ENCODE measurements at places on chromosomes 3 and 15.

DNA sequence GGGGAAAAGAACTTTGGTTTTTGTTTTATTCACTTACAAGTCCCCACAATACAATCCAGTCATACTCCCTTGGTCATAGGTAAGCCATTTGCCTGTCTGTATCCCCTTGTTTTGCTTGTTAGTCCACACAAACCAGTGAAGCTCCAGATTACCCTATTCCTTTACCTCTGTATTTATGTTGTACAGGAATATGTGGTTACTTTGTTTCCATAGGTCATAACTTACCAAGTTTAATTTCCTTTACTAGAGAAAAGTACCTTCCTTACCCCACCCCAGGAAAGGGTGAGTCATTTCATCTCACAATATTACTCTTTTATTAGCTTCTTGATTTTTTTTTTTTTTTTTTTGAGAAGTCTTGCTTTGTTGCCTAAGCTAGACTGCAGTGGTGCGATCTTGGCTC lies 113.4 kb upstream of the LRRFIP2 start:
- no peaks in the 10 kb centered on the region for H3K36me3 ChIP-seq
- no peaks in the 10 kb centered on the region for H3K4me1 ChIP-seq
- no peak overlapping the region for H3K27ac ChIP-seq

DNA sequence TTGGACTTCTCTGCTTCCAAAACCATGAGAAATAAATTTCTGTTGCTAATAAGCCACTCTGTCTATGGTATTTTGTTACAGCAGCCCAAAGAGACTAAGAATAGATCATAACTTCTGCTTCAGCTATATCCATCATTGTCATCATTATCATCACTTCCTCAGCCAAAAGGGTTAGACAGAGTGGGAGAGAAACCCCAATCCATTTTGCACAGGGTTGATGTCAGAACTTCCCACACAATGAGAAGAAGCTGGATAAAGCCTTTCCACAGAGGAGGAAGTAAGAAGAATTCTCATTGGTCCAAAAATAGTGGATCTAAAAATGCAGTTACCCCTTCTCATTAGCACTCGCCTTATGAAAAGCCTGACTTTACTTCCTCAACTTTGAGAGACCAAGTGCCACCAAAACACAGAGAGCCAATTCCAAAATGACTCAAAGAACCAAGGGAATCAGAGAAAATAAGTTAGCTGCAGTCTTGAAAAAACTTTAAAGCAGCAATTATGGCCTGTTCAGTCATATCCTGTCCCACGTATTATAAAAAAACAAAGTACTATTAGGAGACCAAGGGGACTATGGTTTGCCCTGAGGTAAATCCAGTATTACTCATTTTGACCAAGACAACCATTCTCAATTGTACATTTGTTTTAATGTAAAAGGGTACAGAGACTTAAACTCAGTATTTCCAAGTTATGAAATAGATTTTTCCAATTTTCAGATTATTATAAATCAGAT lies 80.2 kb downstream of the WNT5A start:
- H3K36me3 ChIP-seq, result no peaks in the 10 kb centered on the region
- no peak overlapping the region for H3K27ac ChIP-seq
- no peaks in the 10 kb centered on the region for H3K27me3 ChIP-seq
- H3K4me3 ChIP-seq, result no peak overlapping the region

DNA sequence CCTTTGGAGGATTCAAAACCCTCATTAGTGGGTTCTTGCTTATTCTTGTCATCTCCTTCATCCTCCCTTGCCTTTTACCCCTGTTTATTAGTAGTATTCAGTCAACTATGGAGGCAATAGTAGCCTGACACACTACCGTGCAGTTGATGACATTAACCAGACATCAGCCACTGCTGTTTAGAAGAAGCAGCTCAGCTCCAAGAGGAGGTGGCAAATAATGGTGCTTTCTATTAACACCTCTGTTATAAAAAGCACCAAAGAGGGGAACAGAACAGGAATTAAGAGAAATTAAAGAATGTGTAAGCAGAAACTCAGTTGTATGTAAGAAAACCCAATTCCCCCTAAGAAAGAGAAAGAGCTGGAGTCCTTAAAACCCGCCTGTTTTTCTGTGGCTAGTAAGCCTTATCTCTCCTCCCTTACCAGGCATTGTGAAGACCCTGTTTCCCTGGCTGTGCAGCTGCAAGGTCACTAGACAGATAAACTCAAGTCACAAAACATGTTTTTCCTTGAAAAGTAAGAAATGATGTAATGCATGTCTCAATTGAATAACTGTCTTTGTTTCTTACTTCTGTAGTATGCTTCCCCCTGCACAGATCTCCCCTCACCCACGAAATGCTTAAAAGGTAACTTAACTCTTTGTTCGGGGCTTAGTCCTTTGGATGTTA lies 21.2 kb downstream of the CCR4 start:
- H3K4me1 ChIP-seq, result no peaks in the 10 kb centered on the region
- no peaks in the 10 kb centered on the region for H3K27me3 ChIP-seq
- H3K4me3 ChIP-seq, result no peak overlapping the region
- DNase-seq, result no peak
- no peak overlapping the region for H3K27ac ChIP-seq
- H3K36me3 ChIP-seq, result no peaks in the 10 kb centered on the region

DNA sequence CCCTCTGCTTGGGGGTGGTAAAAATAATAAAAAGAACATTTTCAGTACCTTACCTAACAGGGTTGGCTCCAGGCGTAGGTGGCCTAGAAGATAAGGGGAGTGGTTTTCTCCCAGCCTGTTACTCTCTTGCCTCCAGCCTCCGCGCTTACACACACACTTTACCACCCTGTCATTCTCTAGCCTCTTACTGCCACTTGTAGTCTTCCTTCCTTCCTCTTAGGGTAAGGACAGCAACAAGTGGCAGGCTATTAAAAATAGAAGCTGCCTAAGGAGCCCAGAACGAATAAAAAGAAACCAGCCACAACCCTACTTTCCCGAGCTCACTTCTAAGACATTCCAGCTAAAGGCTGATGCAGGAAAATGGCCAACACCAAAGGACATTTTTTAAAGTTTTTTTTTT lies 9.6 kb upstream of the LIPH start:
- H3K27me3 ChIP-seq, result no peaks in the 10 kb centered on the region
- H3K27ac ChIP-seq, result no peak overlapping the region
- no peak for DNase-seq

- no peaks in the 10 kb centered on the region for H3K4me1 ChIP-seq
- no peaks in the 10 kb centered on the region for H3K27me3 ChIP-seq
- no peak overlapping the region for H3K27ac ChIP-seq
Observed at GRCh38 chr3:157467200-157467599, 30.6 kb downstream of the PTX3 start.

GRCh38 chr3:155423526-155424322 lies 130.2 kb upstream of the STRIT1 start:
- no peak for DNase-seq
- no peaks in the 10 kb centered on the region for H3K27me3 ChIP-seq
- no peaks in the 10 kb centered on the region for H3K4me1 ChIP-seq
- no peak overlapping the region for H3K4me3 ChIP-seq

DNA sequence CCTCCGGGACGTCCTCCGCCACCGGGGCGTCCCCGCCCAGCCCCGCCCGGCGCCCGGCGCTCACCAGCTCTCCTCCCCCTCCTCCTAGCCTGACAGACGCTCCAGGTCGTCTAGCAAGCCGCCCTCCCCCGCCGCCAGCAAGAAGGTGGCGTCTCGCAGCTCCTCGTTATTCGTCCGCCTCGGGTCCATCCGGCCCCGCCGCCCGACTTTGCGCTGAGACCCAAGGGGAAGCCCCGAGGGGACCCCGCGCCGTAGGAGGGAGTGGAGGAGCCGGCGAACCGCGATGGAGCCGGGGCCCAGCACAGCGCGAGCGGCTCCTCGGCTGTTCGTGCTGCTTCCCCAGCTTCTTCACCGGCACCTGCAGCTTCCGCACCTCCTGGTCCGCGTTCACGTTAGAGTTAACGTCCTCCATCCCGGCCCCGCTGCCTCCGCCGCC lies 26.3 kb upstream of the MTHFS start:
- peak overlapping the region; percentile 77 for H3K4me3 ChIP-seq
- H3K4me1 ChIP-seq, result no peaks in the 10 kb centered on the region
- DNase-seq, result peak; percentile 84

- H3K27ac ChIP-seq, result peak overlapping the region; percentile 11
- H3K4me3 ChIP-seq, result no peak overlapping the region
- peaks cover 8% of the 10 kb centered on the region for H3K4me1 ChIP-seq
- H3K27me3 ChIP-seq, result no peaks in the 10 kb centered on the region
- H3K36me3 ChIP-seq, result no peaks in the 10 kb centered on the region
Observed at GRCh38 chr3:151871639-151872468, 1.6 kb upstream of the SUCNR1 start.

- H3K4me3 ChIP-seq, result no peak overlapping the region
- peaks cover 26% of the 10 kb centered on the region for H3K36me3 ChIP-seq
- peaks cover 6% of the 10 kb centered on the region for H3K4me1 ChIP-seq
Observed at GRCh38 chr15:72358650-72359171, 17.1 kb downstream of the HEXA start.

DNA sequence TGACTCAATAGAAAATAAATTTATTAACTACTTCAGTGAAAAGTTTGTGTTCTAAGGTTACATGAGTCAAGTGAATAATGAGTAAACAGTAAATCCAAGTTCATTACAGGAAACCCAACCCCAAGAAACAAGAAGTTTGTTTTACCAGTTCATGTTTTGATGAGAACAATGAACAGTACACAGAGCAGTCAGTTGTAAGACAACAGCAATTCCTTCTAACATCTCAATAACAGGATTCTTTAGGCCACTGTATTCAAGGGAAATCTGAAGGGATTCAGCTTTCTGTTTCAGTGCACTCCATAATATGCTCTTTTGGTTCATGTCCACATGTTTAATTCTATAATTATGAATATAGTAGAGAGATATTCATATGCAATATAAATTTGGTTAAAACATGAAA lies 18.4 kb downstream of the ATR start:
- no peaks in the 10 kb centered on the region for H3K27me3 ChIP-seq
- no peaks in the 10 kb centered on the region for H3K4me1 ChIP-seq
- H3K4me3 ChIP-seq, result no peak overlapping the region
- H3K27ac ChIP-seq, result no peak overlapping the region
- no peaks in the 10 kb centered on the region for H3K36me3 ChIP-seq

GRCh38 chr3:128112357-128112968 lies 11.1 kb downstream of the RUVBL1 start:
- H3K27me3 ChIP-seq, result no peaks in the 10 kb centered on the region
- H3K4me1 ChIP-seq, result no peaks in the 10 kb centered on the region
- H3K27ac ChIP-seq, result peak overlapping the region; percentile 21
- H3K36me3 ChIP-seq, result no peaks in the 10 kb centered on the region

- no peak overlapping the region for H3K4me3 ChIP-seq
- no peaks in the 10 kb centered on the region for H3K27me3 ChIP-seq
- no peaks in the 10 kb centered on the region for H3K4me1 ChIP-seq
- no peak for DNase-seq
- no peak overlapping the region for H3K27ac ChIP-seq
- no peaks in the 10 kb centered on the region for H3K36me3 ChIP-seq
Observed at GRCh38 chr3:87145553-87145952, 81.6 kb upstream of the CHMP2B start.

- H3K27ac ChIP-seq, result no peak overlapping the region
- H3K4me1 ChIP-seq, result no peaks in the 10 kb centered on the region
- peak; percentile 49 for DNase-seq
- H3K36me3 ChIP-seq, result peaks cover 16% of the 10 kb centered on the region
- no peak overlapping the region for H3K4me3 ChIP-seq
- no peaks in the 10 kb centered on the region for H3K27me3 ChIP-seq
Observed at GRCh38 chr3:38015485-38015884, 14.0 kb downstream of the PLCD1 start.

- H3K27ac ChIP-seq, result no peak overlapping the region
- DNase-seq, result no peak
- no peak overlapping the region for H3K4me3 ChIP-seq
- H3K36me3 ChIP-seq, result no peaks in the 10 kb centered on the region
- H3K4me1 ChIP-seq, result no peaks in the 10 kb centered on the region
Observed at GRCh38 chr3:25292036-25292435, 136.0 kb upstream of the RARB start.

DNA sequence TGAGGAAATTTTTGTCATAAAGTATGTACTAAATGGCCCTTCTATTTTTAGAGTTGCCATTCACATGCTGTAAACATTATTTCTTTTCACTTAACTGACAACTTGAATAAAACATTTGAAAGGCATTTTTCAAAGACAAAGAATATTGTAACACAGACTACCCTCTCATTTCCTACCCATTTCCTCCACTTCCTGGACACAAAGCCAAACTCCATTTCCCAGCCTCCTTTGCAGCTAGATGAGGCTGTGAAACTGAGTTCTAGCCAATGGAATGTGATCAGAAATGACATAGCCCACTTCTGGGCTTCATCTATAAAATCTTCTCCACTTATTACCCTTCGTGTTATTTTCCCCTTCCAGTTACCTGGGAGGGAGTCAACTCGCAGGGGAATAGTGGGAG lies 288.9 kb upstream of the DPH6 start:
- H3K4me1 ChIP-seq, result no peaks in the 10 kb centered on the region
- no peak overlapping the region for H3K27ac ChIP-seq
- no peaks in the 10 kb centered on the region for H3K36me3 ChIP-seq
- H3K4me3 ChIP-seq, result no peak overlapping the region
- DNase-seq, result no peak
- no peaks in the 10 kb centered on the region for H3K27me3 ChIP-seq

GRCh38 chr3:140206196-140207040 lies 271.4 kb downstream of the CLSTN2 start:
- no peak overlapping the region for H3K27ac ChIP-seq
- no peak for DNase-seq
- no peaks in the 10 kb centered on the region for H3K27me3 ChIP-seq
- H3K4me3 ChIP-seq, result no peak overlapping the region

DNA sequence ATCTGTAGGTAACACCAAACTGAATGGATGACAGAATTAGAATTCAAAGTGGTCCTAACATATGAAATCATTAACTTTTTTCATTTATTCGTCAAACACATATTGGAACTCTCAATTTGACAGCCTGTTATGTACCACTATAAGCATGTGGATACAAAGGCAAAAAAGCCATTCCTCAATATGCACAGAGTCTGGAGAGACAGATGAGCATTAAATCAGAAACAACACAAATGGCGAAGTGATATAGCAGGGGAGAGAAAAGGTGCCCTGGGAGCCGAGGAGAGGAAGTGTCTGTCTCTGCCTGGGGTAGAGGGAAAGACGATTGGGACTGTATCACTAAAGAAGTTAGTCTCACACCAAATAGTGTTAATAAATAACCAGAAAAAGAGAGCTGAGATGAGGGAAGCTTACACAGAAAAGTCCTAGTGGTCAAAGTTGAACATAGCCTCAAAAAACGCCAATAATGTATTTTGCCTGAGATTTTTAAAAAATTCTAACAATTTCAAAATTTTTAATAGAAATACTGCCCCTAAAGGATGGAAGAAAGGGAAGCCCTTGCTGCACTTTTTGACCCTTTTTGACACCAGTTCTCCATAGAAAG lies 417.5 kb downstream of the TUSC7 start:
- DNase-seq, result no peak
- H3K4me1 ChIP-seq, result no peaks in the 10 kb centered on the region
- H3K27me3 ChIP-seq, result no peaks in the 10 kb centered on the region
- no peaks in the 10 kb centered on the region for H3K36me3 ChIP-seq
- no peak overlapping the region for H3K4me3 ChIP-seq

GRCh38 chr15:50210462-50211157 lies 28.6 kb downstream of the SLC27A2 start:
- no peak overlapping the region for H3K27ac ChIP-seq
- H3K4me3 ChIP-seq, result no peak overlapping the region
- no peaks in the 10 kb centered on the region for H3K36me3 ChIP-seq

Data from sigmoid colon (tissue), 7 donors.